ENCODE measurements at places on chromosomes 5 and 9.

DNA sequence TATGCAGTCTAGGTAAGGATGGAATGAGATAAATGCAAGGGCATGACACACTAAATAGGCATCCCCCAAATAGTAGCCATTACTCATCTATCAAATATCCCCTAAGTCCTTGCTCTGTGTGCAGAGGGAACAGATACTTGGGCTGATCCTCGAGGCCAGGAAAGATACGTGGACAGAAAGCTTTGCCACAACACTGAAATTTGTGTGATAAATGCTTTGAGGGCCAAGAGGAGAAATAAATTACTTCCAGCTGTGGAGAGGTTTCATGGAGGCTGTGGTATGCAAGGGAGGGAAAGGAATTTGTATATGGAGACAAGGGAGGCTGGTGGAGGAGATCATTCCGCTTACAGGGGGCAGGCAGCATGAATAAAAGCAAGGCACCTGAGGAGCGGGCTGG lies 18.5 kb downstream of the ATOX1 start:
- no peak for DNase-seq

DNA sequence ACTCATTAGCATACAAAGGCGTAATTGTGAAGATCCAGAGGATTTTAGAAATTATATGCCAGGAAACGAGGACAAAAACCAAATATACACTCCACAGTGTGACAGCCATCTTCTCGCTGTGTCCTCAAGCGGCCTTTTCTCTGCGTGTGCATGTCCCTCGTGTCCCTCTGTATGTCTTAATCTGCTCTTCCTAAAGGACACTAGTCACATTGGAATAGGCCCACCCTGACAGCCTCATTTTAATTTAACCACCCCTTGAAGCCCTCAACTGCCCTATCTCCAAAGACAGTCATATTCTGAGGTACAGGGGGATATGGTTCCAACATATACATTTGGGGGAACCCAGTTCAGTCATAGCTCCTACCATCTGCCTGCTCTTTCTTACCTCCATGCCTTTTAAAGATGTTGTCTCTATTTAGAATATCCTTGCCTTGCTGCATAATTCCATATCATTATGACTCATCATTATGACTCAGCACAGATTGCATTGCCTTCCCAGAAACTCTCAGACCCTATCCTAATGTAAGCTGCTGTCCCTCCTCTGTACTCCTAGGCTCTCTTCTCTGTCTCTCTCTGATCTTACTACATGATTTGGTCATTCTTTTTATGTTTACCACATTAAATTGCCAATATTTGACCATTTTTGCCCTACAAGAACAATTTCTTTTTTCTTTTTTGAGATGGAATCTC lies 210.9 kb downstream of the AOPEP start:
- DNase-seq = no peak

GRCh38 chr9:129460323-129461261 lies 160.3 kb downstream of the C9orf50 start:
- DNase-seq = peak; percentile 87

GRCh38 chr5:150285114-150285513 lies 4.5 kb downstream of the CAMK2A start:
- DNase-seq = no peak

- DNase-seq = no peak
These were observed 10.7 kb downstream of the PRRC2B start for GRCh38 chr9:131404581-131404980.

DNA sequence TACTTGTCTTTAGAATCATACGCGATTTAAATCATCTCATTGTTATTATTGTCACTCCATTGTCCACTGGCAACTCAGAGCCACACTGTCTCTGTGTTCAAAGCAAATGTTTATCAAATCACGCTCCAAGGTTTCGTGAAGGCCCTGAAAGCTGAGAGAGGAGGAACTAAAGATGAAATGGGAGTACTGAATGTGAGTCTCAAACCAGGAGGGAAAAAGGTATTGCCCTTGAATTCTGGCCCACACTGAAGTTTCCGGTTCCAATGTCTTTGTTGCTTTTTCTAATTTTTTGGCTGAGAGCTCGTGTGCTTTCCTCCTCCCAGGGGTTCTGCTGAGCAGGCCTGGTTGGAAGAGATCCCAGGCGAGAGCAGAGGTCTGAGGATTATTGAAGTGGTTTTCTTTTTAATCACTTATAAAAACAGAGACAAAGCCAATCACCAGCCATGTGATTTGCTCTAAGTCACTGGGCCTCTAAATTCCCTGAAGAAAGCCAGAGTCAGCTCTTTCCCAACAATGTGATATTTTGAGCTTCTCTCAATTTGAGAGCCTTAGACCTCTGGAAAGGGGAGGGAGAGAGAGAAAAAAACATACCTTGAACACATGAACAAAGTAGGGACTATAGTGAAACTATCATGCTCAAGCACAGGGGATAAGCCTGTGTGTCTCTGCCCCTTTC lies 420.8 kb upstream of the GRAMD2B start:
- no peak for DNase-seq

DNA sequence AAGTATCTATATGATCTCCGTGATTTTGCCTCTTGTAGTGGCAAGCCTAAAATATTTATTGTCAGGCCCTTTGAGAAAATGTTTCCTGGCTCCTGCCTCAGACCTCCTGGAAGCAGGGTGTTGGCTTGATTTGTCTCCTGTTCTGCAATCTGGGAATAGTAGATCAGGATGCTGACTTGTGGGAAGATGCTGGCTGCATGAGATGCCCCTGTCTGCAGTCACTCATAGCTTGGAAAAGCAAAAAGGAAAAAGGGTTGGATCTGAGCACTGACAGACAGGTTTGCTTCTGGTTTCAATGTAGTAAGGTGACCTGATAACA lies 16.7 kb downstream of the TJP2 start:
- no peak for DNase-seq

DNA sequence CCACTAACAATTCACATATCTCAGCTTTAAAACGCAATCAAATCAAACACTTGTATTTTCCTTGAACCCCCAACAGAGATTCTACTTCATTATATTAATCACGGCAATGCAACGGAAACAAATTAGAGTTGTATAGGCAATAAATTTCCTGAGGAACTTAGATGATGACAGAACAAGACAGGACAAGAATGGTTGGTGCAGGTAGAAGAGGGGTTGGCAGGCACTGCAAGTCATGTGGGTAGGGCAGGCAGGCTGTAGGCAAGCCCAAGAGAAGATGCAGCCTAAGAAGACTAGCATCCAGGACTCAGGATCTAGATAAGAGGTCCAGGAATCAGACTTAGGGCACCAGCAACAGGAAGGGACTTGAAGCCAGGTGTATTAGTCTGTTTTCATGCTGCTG lies 16.6 kb upstream of the FEM1C start:
- DNase-seq = no peak

DNA sequence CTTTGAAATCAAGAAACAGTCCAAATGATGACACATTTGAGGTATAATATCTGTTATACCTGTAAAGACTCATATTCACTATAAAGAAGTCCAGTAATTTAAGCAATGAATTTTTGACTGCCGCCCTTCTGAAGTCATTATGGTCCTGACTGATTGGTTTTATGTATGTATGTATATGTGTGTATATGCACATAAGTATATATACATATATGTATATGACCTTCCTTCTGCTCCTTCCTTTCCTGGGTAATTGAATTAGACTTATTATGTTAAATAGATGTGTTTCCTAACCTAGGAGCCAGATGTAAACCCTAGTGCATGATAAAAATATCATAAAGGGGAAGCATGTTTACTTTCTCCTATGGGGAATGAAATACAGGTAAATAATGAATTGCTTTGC lies 343.1 kb upstream of the BRINP1 start:
- DNase-seq = no peak

DNA sequence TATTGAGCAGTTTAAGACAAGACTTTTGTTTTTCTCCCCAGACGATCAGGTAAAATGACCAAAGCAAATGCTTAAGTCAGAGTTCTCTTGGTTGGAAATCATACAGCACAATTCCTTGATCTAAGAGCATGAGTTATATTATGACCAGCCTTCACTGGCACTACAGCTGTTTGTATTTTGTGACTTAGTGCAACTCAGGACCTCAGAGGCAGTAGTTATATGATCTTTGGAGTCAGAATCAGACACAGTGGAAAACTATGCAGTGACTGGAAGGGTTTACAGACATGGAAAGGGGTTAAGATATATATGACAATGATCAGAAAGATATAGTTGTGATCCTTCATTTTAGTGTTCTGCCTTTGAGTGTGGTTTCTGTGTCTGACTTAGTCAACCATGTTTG lies 24.3 kb downstream of the RAD23B start:
- DNase-seq = no peak

DNA sequence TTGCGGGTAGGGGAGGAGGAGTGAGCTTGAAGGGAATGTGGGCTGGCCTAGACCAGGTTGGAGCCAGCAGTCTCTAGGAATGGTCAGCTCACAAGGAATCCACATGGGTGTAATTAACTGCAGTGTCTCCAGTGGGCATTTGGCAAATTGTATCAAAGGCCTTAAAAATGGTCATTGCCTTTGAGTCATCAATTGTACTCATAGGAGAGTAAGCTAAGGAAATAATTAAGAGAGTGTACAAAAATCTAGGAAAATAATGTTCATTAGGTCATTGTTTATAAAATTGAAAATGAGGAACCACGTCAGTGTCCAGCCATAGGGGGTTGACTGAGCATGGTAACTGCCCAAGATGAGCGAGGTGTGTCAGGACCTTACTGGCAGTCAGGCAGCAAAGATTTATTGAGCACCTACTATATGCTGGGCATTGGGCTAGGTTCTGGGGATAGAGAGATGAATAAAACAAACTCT lies 29.8 kb upstream of the RPL26L1 start:
- DNase-seq = no peak

GRCh38 chr9:3332802-3333201 lies 193.0 kb downstream of the RFX3 start:
- no peak for DNase-seq

DNA sequence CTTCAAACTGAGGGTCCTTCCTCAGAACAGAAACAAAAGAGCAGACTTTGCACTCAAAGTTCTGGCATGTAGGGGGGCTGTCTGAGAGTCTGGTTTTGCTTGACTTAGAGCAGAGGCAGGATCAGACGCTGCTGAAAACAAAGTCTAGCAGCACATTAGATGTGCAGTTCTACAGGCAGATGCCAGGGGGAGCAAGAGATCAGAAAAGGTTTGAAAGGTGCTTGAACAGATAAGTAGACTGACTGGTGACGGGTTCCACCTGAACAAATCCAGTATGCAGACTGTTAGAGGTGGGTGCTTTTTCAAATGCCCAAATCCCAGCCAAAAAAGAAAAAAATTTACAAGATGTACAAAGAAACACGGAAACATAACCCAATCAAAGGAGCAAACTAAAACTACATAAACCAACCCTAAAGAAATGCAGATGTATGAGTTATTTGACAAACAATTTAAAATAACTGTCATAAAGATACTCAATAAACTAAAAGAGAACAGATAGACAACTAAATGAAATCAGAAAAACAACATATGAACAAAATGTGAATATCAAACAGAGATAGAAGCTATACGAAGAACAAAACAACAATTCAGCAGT lies 194.7 kb upstream of the FREM1 start:
- peak; percentile 39 for DNase-seq

DNA sequence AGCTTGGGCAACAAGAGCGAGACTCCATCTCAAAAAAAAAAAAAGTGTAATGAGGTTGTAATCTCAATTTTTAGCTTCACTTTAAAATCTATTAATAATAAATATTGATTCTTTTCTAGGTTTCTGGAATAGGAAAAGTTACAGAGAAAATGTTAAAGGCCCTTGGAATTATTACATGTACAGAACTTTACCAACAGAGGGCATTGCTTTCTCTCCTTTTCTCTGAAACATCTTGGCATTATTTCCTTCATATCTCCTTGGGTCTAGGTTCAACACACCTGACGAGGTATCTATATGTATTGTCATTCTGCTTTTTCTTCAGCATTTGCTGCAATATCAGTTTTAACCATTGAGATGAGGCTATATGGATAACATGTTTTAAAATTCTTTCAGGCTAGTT lies 26.6 kb upstream of the ANKDD1B start:
- DNase-seq = no peak

DNA sequence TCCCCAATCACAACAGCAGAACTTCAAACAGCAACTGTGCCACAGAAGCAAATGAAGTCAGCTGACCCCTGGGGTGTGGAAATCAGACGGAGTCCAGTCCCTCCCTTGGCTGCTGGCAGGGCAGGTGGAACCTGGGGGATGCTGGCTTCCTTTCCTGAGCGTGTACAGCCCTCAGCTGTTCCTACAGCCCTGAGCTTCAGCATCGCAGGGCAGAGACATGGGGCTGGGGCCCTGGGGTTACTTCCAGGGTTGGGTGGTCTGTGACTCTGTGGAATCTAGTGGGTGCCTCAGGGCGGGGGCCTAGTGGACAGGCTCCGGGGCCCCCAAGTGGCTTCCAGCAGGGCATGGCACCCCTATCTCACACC lies 7.3 kb upstream of the RXRA start:
- no peak for DNase-seq

DNA sequence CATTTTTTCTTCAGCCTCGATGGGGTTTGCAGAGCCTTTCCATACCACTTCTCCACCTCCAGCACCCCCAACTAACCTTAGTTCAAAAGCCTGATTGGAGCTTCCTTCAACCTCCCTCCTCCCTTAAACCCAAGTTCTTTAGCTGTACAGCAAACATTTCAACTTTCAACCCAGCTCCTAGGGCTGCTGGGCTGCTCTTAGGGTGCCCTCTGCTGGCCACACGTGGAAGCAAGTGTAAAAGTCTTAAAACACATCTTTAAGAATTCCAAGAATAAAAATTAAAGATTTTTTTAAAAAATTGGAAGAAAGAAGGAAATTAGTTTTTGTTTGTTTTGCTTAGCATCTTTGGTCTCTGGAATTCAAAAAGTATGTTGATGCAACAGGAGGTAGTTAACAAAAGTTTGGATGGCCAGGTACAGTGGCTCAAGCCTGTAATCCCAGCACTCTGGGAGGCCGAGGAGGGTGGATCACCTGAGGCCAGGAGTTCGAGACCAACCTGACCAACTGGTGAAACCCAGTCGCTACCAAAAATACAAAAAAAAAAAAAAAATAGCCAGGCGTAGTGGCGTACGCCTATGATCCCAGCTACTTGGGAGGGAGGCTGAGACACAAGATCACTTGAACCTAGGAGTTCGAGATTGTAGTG lies 15.5 kb upstream of the HSD17B3 start:
- DNase-seq = peak; percentile 52

GRCh38 chr5:60463179-60463868 lies 236.6 kb downstream of the DEPDC1B start:
- DNase-seq = peak; percentile 1

DNA sequence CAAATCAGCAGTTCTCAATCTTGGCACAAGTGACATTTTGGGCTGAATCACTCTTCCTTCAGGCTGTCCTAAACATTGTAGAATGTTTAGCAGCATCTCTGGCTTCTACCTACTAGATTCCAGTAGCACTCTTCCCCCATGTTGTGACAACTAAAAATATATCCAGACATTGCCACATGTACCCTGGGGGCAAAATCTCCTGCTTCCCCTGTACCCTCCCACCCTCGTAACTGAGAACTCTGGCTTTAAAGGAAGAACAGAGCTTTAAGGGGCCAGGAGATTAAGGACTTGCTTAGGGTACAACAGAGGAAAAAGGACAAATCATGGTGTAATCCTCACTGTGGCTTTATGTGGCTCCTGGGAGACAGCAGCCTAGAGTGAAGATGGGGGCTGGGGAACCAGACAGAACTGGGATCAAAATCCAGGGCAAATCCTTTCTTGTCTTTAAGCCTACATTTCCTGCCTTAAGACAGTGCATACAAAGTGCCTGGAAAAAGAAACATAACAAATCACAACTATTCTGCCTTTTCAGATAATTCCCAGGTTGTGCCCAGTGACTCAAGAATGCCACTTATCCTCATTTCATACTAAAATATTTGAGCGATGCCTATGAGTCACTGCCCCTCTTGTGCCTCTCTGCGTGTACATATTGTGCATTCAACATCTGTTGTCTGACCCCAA lies 109.3 kb downstream of the DAPK1 start:
- DNase-seq = no peak
